GM23248 (cell line): ENCODE measurements at places on chromosomes 12 and 14. TPM values are rescaled to one million over a fixed set of nuclear protein-coding genes. Genes with fewer than 3 reads are reported as not detected.
A peak's percentile ranks its signal among the peaks of the same experiment; 100 is the strongest.

Gene POTEM
- not detected in 2 replicates for polyA plus RNA-seq

Gene INSM2
- not detected in 2 replicates for polyA plus RNA-seq

Gene EEF1AKMT3
- polyA plus RNA-seq: 15.0 and 15.7 TPM in 2 replicates

Gene ESR2
- polyA plus RNA-seq: not detected in 2 replicates

Gene GLS2
- 0.20 TPM in 1 of 2 replicates, not detected in the other for polyA plus RNA-seq

Gene MAP1LC3B2
- 8.4 and 9.0 TPM in 2 replicates for polyA plus RNA-seq

Gene CCT2
- polyA plus RNA-seq: 157 and 158 TPM in 2 replicates

Gene MIP
- not detected in 2 replicates for polyA plus RNA-seq

Gene ADCY4
- polyA plus RNA-seq: 0.20 and 0.38 TPM in 2 replicates

- DNase-seq: no peak
Measured at GRCh38 chr12:113796852-113797534, 169.1 kb downstream of the RBM19 start.

DNA sequence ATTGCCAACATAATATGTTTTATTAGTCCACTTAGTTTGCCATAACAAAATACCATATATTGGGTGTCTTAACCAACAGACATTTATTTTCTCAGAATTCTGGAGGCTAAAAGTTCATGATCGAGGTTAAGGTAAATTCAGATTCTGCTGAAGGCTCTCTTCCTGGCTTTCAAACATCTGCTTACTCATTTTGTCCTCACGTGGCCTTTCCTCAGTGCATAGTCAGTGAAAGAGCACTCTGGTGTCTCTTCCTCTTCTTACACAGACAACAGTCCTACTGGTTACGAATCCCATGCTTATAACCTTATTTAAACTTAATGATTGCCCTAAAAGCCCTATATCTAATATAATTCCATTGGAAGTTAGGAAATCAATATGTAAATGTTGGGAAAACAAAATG lies 479.7 kb downstream of the FSCB start:
- DNase-seq: no peak

DNA sequence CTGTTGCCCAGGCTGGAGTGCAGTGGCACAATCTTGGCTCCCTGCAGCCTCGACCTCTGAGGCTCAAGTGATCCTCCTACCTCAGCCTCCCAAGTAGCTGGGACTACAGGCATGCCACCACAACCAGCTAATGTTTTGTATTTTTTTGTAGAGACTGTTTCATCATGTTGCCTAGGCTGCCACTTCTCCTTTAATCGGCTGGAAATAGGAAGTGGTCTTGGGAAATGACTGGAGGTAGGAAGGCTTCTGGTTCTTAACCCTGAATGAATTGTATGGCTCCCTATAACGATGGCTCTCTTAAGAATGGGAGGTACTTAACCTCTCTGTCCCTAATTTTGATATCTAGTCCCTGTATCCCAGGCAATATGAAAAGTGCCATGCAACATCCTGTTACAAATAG lies 113.9 kb upstream of the USP15 start:
- DNase-seq: no peak

DNA sequence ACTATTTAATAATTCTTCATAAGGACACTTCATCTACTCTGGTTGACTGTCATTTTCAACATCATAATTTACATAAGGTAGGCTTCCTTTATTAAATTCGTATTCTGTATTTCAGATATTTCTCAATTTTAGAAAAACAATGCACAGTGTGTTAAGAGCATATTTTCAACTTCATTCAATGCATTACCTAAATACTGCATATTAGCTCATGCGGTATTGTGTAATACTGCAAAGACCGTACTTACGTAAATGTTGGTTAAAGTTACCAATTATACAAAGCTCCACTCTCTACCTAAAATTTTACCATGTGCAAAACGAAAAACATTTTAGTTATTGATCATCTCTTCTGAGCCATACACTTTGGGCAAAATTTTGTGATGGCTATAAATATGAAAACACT lies 62.8 kb downstream of the EXOC5 start:
- no peak for DNase-seq

DNA sequence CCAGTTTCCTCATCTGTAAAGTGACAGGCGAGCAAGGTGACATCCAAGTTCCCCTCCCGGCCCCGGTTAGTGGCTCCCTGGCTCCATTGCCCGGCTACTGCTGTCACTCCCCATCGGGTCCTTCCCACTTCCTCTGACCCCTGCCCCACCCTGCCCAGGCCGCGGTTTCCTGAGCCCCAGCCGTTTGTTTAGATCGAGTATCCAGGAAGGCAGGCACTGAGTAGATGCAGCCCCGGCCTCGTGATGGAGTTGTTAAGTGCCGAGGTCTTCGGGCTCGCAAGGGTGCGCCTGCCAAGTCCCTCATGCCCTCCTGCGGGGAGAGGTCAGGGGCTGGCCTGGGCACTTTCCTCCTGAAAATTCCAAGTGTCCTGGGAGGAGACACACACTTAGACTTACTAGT lies 55.4 kb downstream of the TEAD4 start:
- DNase-seq: no peak

DNA sequence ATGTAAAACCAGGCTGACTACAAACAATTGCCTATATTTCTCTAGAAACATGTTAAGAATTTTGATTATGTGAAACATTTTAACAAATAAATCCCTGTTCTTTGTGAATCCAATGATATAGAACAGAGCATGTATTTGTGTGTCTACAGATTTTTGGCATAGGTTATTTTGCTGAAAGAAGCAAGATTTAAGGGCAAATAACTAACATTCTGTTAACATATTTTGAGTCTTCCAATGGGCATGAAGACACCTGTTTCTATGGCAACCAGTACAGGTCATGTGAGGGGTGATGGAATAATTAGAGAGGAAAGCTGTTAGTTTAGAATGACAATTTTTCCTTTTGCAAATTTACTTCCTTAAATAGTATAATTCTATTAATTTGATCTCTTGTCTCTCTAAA lies 8.8 kb downstream of the ART4 start:
- no peak for DNase-seq

- DNase-seq: no peak
Measured at GRCh38 chr12:66627270-66627987, 51.4 kb downstream of the GRIP1 start.

DNA sequence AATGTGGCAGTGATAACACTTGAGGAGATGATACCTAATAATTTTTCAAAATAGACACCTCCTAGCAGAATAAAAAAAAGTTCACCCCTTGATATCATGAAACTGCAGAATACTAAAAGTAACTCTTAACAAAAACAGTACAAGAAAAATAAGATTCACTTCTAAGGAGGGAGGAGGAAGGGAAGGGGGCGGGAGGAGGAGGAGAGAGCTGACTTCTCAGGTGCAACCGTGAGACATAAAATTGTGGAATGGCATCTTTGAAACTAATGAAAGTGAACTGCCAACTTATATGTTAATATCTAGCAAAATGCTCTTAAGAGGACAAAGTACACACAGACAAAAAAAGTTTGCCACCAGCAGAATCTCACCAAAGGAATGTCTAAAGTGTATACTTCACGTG lies 115.8 kb downstream of the SCFD1 start:
- DNase-seq: no peak

- peak; percentile 37 for DNase-seq
Measured at GRCh38 chr14:99677231-99678140, 6.6 kb upstream of the CYP46A1 start.

GRCh38 chr12:57726151-57726883 lies 12.2 kb downstream of the AGAP2 start:
- DNase-seq: peak; percentile 95

DNA sequence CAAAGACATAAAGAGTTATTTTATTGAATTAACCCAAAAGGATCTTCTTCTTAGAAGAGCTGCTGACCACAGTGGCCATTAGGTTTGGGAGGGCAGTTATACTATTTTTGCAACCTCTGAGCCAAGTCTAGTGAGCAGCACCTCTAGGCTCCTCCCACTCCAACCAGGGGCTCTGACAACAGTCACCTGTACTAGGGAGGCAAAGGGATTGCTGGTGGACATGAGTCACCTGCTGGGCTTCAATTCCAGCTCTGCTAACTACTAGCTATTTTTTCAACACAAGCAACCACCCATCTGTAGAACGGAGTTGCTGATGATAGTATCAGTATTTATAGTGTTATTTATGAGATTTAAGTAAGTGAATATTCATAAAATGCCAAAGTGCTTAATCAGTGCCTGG lies 166.0 kb downstream of the KLHL28 start:
- no peak for DNase-seq

DNA sequence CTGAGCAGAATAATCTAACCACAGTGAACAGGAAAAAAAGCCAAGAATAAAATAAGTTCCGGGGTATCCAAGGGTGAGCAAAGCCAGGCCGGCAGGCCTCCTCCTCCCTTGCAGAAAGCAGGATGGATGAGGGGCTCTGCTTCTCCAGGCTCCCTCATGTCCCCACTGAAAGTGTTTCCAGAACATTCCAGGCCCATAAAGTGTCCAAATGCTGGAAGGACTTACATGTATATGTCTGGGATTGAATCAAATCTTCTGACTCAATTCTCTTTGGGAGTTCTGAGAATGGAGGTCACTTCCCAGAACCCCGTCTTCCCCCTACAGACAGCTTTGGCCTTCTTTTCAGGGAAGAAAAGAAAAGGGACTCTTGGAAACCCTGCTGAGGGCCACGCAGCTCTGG lies 25.0 kb upstream of the BDKRB1 start:
- DNase-seq: no peak

DNA sequence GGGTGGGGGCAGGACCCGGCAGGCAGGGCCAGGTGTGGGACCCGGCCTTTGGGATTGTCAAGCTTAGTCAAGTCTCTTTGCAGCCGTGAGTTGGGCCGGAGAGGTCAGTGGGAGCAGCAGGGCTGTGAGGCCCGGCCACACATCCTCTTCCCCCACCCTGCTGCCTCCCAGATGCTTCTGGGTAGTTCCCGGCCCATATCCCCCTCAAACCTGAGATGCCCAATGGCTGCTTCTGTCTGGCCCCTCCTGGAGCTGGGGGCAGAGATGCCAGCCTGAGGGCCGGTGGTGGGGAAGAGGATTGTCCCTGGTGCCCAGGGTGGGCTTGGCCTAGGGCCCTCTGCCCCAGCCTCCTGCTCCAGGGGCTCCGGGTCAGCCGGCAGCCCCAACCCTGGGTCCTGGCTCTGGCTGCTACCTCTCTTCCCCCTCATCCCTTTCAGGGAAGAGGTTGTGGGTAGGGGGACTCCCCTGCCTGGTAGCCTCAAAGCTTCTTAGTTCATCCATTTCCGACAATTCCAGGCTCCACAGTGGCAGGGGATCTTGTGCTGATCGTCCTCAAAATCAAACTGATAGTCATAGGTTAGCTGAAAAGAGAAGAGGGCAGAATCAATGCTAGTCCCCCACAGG lies 2.8 kb upstream of the PRKAG1 start:
- no peak for DNase-seq

GRCh38 chr14:75342762-75343599 lies 64.4 kb downstream of the FOS start:
- no peak for DNase-seq

DNA sequence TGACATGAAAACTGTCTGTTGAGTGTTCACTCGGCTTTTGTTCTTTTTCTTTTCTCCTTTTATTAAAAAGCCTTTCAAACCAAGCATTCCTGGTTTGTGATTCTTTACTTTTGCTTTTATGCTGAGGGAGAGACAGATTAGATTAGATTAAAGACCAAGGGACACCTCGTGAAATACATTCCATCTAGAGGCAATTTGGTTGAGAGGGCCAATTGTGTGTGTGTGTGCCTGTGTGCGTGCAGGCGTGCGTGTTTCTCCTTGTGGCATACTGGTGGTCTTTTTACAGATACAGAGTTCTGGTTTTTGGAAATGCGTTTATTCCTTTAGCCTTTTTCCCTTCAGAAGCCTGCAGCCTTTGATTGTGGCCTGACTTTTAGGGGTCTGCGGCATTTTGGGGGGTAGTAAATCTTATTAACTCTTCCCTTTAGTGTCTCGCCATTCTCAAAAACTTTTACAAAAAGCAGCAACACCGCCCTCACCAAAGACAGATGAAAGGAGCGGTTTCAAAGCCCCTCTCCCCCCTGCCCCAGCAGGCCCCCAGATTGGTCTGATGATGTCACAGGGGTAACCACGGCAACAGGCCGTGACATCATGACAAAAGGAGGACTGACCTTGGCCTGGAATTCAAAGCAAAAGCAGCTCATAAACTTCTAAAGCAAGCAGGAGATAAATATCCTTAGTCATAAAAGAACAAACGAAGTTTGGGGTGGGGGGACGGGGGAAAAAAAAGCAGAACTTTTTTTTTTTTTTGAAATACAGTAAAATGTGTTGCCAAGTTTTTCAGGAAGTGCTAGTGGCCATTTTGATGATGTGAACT lies 84.1 kb upstream of the TBX3 start:
- DNase-seq: no peak
